ENCODE measurements at places on chromosomes 2 and 18. TPM values are rescaled to one million over a fixed set of nuclear protein-coding genes. Genes with fewer than 3 reads are reported as not detected.

The AKAIN1 gene
- total RNA-seq = not detected

The WDR43 gene
- total RNA-seq = 117 TPM

The ANKRD30B gene
- total RNA-seq = not detected

The HS1BP3 gene
- total RNA-seq = 27.6 TPM

The CNDP1 gene
- total RNA-seq = not detected

The RBBP8 gene
- 72.9 TPM for total RNA-seq

The FKBP1B gene
- total RNA-seq = 16.5 TPM

The GPR17 gene
- not detected for total RNA-seq

The DCC gene
- total RNA-seq = not detected

GRCh38 chr18:73047688-73048087 lies 179.9 kb upstream of the NETO1 start:
- DNase-seq = no peak

DNA sequence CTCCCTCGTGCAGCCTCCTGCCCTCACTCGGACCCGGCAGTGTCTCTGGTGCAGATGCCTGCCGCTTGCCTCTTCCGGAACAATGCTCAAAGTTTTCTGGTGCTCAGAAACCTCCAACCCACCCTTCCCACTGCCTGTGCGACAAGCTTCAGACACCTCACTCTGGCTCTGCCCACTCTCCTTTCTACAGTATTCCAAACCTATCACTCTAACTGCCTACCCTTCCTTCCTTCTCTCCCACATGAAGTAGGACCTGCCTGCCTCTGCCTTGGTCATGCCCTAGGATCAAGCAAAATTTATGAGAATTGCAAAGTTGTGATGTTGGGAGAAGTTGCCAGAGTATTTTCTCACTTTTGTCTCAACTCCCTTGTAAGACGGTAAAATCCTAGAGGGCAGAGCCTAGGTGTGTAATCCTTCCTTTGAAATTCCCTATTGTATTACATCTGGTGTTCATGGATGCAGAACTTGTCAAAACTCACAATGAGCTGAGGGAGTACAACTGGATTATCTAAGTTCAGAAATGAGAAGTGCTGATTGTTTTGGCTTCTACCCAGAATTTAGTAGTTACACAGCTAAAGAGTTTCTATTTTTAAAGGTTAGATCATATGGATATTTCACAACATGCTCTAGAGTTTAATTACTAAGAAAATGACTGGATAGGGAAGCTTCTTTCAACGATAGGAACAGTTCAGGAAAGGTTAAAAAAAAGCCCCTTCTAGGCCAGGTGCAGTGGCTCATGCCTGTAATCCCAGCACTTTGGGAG lies 7.2 kb downstream of the NPC1 start:
- DNase-seq = peak; percentile 87

- no peak for DNase-seq
Observed at GRCh38 chr2:191243154-191243553, 2.0 kb upstream of the MYO1B start.

DNA sequence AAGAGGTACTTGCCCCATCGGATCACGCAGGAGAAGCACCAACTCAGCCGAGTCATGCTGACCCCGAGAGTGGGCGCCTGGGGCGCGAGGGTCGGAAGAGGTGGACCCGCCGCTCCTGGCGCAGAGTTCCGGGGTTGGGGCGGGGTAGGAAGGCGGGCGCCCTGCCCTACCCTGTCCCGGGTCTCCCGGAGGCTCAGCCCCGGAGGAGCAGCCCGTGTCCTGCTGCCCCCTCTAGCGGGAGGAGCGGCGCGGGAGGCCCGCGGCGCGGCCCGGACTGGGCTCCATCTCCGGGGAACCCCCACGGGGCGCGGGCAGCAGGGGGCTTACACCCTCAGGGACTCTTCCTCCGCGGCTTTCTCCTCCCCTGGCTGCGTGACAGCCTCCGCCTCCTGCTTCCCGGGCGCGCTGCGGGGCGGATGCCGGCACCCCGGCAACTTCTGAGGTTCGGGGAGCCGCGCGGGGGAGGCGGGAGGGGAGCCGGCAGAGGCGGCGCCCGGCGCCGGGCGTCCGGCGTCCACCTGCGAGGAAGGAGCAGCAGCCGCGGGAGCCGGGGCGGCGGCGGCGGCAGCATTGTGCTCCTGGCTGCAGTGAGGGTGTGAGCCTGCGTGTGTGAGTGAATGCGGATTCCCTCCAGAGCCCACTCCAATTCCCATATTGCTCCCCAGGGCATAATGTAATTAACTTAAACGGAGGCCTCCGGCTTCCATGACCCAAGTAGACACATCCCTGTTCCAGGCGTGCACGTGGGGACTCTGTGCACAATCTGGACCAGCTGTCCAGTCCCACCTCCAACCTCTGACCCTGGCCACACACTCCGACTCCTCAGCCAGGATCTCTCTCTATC lies 7.6 kb upstream of the TNS1 start:
- DNase-seq = no peak

DNA sequence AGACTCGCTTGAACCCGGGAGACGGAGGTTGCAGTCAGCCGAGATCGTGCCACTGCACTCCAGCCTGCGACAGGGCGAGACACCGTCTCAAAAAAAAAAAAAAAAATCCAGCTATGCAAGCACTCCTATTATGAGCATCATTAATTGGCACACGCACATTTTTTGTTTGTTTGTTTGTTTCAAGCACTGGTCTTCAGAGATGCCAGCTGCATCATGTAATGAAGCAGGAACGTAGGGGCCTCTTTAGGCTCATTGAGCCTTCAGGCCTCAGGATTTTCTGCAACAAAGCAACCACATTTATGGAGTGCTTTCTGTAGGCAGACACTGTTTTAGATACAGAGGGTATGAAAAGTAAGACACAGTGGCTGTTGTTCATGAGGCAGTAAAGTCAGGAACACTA lies 585.8 kb downstream of the CNTNAP5 start:
- no peak for DNase-seq

GRCh38 chr2:119760237-119760955 lies 674 bp downstream of the PTPN4 start:
- no peak for DNase-seq

DNA sequence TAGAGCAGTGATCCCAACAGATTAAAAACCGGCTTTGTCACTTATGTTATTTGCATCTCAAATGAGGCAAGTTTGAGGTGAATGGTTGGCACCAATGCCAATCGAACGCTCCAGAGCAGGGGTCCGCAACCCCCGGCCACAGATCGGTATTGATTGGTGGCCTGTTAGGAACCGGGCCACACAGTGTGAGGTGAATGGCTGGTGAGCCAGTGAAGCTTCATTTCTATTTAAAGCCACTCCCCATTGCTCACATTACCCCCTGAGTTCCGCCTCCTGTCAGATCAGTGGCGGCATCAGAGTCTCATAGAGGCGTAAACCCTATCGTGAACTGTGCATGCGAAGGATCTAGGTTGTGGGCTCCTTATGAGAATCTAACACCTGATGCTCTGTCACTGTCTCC lies 132.0 kb downstream of the TMEM182 start:
- DNase-seq = no peak

DNA sequence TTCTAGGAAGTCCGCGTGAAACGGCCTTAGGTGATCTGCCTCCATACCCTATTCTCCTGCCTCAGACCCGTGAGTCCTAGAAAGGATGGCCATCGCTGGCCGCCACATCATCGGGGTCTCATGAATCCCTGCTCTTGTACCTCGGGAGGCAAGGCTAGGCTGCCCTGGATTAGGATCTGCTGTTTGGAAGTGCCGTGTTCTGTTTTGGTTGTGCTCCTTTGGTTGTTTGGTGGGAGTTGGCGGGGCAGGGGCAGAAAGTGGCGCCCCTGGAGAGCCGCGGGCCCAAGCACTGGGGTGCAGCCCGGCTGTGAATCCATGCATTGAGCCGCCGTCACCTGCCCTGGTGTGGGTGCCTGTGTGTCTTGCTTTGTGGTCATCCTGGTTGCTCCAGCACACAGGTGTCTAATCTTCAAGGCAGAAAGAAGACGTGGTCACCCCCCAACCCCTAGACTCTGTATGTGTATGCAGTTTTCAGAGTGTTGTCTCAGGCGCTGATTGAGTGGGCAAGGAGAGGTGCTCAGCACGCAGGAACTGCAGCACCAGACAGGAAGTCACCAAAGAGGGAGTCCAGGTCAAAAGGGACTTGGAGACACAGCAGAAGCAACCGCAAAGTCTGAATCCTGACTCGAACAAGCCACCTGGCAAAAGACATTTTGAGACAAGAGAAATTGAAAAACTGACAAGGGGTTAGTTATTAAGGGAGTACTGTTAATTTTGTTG lies 80.0 kb upstream of the LDLRAD4 start:
- no peak for DNase-seq

DNA sequence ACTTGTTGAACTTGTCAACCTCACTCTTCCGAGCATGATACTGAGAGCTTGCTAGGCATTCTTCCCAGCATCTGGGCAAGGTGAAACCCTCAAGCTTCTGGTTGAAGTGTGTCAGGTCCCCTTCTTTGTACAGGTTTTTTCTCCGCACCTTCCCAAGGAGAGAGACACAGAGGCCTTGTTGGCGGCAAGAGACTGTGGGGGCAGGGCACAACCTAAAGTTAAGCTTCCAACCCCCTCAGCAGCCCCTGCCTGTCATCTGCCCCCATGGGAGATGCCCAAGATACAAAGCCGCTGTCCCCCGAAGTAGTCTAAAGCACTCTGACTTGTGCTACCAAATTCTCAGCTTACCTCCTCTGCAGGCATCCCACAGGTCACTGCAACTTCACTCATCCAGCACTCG lies 64.9 kb downstream of the XDH start:
- no peak for DNase-seq

- no peak for DNase-seq
Observed at GRCh38 chr2:95328358-95329125, 31.4 kb downstream of the KCNIP3 start.

DNA sequence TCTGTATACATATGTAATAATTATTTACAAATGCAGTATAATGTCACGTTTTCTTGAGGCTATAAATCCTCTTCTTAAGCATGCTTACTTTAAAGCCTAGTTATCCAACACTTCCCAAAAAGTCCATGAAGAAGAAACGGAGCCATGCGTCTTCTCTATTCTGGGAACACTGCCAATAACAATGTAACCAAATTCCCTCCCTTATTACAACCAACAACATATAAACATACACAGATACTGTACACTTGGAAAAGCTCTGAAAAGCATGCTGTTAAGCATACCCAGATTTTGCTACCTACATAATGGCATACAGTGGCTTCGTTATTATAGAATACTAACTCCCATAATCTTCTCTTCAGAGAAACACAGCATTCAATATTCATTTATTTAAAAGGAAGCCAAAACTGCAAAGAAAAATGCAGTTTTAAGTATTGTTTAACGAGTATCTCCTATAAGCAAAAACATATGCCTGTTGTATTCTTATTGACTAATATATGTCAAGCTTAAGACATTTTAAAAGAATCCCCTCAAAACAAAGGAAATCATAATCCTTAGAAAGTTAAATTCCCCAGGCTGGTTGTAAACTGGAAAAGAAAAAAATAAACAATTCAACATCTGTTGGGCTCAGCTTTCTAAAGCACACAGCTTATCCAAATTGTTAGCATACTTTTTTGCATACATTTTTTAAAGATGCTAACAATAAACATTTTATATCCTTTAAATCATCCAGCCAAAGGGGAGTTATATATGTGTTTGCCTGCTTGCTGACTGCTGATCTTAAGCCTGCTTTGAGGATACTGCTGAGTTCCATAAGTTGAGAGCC lies 83.4 kb downstream of the SLC25A12 start:
- no peak for DNase-seq
